Activated CD4-positive, alpha-beta T cell treated with anti-CD3 and anti-CD28 coated beads, Interleukin-2, amount 10 ng/mL, durations not matched to agents 24 days and 14 days (primary cell): ENCODE measurements at places on chromosomes 7 and 10. TPM values are rescaled to one million over a fixed set of nuclear protein-coding genes. Genes with fewer than 3 reads are reported as not detected.

Gene PRTFDC1
- total RNA-seq = 0.21 and 0.50 TPM in 2 replicates

GRCh38 chr10:132036153-132036886, 29.4 kb upstream of the JAKMIP3 start:
- DNase-seq = no peak

DNA sequence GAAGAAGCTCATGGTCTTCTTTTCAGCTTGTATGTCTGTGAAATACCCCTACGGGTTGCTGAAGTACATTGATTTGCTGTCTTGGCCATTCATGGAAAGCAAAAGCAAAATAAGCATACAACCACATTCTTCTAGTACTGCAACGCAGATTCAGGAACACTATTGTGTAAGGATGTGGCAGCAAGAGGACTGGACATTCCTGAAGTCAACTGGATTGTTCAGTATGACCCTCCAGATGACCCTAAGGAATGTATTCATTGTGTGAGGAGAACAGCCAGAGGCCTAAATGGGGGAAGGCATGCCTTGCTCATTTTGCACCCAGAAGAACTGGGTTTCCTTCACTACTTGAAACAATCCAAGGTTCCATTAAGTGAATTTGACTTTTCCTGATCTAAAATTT, 133.4 kb upstream of the ANKRD1 start:
- no peak for DNase-seq

Gene KCND2
- total RNA-seq = not detected in 2 replicates

DNA sequence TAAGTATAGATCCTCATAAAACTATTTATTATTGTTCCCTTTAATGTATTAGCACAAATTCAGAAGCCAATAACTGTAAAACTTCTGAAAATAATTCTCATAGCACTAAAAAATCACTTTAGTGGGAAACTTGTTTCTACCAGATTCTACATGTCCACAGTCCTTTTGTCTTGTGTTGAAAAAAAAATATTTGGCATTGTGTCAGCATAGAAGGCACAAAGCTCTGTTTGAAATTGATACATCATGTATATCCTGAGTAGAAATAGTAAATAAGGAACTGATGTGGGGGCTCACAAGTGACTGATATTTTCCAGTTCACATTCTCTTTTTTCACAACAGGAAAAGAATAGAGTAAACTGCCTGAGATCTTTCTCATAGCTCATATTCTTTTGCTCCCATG, 134.6 kb downstream of the GRM3 start:
- DNase-seq = no peak
